ENCODE measurements at places on chromosomes 4 and X. TPM values are rescaled to one million over a fixed set of nuclear protein-coding genes. Genes with fewer than 3 reads are reported as not detected.

Gene AMOT
- 9.9 TPM for total RNA-seq

Gene FATE1
- total RNA-seq, result not detected

DNA sequence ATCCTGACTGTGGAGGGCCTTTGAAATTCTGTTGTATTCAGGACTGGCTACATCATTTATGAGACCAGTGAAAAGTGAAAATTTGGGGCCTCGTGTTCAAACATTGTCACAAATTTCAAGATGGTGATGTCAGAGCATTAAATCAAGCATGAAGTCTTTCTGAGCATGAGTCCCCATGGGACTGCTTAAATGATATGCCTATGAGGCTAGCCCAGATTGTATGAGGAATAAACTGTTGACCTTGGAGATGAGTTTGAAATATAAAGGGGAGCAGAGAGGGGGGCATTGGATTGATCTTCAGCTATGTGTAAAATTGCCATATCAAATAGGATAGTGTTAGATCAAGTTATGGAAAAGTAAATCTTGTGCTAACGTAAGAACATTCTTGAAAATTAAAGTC lies 230.0 kb downstream of the SPANXN3 start:
- DNase-seq, result no peak

Gene IL15
- 1.6 TPM for total RNA-seq

Gene LARP7
- total RNA-seq, result 62.2 TPM

DNA sequence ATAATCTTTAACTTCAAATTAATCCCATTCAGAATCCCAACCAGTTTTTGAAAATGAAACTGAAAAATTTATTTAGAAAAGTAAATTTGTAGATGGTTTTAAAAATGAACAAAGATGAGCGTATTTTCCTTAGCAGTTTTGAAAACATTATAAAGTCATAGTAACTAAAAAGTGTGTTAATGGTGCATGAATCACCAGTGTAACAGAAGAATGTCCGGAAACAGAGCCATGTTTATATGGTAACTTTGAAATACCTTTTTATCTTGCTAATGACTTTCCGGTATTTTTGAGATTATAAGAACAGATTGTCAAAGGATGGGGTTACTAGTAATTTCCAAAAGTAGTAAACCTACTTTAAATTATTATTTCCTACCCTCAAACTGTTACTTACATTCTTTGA lies 145.9 kb downstream of the IRS4 start:
- no peak for DNase-seq

Gene CLOCK
- total RNA-seq, result 36.2 TPM
